Stimulated activated CD8-positive, alpha-beta memory T cell treated with anti-CD3 and anti-CD28 coated beads, Interleukin-4, amount 100 ng/mL, for 4 hours (primary cell): ENCODE measurements at places on chromosomes 5 and 9.
A peak's percentile ranks its signal among the peaks of the same experiment; 100 is the strongest.

DNA sequence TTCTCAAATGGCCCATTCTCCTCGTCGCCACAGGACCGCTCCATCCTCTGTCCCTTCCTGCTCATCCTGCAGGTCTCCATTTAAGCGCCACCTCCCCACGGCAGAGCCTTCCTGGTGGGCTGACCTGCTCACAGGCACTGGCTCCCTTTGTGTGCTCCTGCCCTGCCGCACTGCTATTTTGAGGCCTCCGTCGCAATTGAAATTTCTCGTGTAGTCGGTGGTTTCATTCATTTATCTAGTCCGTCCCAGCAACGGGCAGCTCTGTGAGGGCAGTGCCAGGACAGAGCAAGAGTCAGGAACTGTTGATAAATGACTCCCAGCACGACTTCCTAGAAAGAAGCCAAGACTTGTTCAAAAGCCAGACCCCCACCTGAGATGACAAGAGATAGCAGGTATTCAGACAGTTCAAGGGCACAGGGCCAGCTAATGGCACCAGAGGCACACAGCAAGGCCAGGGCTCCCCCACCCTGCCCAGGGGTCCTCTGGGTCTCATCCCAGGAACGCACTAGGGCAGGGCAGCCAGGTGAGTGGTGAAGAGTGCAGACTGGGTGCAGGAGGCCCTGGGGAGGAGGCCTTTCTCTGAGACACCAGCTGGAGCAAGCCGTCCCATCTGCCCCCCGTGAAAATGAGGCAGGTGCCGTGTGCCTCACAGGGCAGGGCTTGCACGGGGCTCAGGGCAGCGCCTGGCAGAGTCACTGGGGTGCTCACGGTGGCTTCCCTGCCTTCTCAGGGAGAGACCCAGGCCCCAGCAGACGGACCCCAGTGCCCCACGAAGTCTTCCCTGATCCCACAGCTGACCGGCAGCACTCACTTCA lies 36.9 kb downstream of the FAM78A start:
- DNase-seq: no peak

DNA sequence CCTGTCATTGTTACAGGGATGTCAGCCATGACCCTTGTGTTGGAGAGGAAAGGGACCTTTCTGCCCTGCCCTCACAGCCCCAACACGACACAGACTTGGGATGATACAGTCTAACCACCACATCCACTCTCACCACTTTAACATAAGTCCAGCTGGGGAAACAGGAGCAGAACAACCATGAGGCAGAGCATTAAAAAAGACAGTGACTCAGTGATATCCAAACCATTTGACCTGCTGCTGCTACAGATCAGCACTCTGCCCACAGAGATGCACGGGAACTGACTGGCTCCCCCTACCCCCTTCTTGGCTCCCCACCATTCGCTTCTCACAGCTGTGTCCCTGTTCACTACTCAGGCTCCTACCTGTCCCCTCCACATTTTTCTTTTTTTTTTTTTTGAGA lies 458.6 kb downstream of the ZNF608 start:
- no peak for DNase-seq

- no peak for DNase-seq
Measured at GRCh38 chr9:93004561-93004960, 53.9 kb upstream of the SUSD3 start.

DNA sequence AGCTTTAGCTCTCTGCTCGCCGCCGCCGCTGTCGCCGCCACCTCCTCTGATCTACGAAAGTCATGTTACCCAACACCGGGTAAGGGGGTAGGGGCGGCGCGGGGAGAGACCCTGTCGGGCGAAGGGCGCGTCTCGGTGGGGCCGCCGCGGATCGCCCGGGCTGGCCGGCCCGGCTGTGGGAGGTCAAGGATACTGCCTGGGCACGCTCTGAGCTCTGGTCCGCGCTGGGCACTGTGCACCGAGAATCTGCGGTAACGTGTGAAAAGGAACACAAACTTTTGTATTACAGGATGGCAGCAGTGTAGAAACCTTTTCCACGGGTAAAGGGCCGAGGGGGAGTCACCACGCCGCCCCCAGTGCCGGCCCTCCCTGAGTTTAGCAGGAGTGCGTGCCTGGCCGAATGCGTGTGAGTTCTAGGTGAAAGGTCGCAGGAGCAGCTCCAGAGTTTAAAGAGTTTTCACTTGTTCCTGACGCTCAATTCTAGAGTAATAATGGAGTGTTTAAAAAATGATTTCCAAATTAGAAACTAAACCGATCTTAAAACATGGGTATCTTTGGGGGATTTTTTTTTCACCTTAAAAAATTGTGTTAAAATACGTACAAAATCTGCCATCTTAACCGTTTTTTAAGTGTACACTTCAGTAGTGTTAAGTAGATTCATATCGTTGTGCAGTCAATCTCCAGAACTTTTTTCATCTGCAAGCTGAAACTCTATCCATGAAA lies at the start of gene HSDL2:
TSS of gene HSDL2 (plus strand) at position 7 of the 723 bp plus-strand sequence. CDS start at position 63, 56 bp downstream.
- peak; percentile 3 for DNase-seq

DNA sequence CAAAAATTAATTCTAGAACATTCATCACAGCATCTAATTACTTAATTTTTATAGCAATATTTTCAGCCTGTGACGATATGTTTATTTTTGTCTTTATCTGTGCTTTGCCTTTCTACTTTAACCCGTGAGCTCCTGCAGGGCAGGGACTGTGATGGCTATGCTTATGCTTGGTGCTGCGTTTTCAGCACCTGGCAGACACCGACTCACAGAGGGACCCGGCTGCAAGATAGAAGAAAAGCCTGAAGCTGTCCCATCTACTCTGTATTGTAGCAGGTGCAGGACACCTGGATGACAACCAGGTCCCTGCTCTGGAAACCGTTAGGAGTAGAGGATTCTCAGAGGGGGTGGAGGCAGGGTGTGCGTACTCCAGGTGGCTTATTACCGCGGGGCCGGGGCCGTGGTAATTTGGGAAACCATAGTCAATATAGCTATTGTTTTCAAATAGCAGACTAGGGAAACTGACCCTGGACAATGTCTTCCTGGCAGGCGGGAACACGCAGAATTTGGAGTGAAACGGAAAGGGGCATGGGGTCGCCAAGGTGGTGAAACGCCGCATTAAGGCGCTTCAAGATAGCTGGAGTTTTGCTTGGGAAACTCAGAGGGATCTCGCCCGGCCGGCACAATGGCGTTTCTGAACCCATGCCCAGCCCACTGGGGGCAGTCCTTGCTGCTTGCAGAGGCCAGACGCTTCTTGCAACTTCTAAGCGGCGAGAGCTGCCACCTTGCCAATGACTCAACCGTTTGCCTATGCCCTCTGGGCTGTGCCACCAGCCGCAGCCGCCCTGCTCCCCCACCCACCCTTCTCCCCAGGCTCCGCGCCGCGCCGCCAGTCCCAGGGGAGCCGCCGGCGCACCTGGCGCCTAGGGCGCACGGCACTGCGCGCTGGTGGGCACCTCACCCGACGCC lies 140.1 kb upstream of the PALM2AKAP2 start:
- no peak for DNase-seq

- no peak for DNase-seq
Measured at GRCh38 chr5:154419236-154419635, 26.6 kb upstream of the SAP30L start.

- DNase-seq: no peak
Measured at GRCh38 chr5:90598293-90598692, 39.7 kb downstream of the ADGRV1 start.

DNA sequence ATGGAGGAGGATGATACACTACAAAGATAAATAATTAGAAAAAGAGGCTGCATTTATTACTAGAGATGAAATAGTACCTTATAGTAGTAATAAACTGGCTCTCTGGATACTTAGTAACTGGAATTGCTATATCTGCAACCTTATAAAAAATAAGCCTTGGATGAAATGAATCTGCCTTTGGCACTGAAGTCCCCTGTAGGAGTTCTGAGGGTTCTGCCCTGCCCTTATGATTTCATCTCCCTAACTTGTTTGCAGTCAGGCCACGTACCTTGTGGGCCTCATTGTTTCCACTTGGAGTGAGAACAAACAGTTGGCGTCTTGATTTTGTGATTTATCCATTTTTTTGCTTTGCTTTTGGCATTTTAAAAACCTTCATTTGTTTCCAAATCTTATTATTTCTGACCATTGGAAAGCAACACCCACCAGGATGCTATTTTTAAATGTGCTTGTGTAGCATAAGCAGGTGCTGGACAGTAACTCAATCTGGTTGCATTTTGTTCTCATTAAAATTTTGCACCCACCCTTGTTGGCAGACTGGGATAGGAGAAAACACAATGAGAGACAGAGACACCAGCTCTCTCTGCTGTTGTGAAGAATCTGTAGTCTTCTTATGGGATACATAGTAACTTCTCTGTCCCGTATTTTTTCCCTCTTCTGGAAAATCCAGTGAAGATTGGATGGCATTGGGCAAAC lies 518.9 kb upstream of the SGCD start:
- DNase-seq: no peak

DNA sequence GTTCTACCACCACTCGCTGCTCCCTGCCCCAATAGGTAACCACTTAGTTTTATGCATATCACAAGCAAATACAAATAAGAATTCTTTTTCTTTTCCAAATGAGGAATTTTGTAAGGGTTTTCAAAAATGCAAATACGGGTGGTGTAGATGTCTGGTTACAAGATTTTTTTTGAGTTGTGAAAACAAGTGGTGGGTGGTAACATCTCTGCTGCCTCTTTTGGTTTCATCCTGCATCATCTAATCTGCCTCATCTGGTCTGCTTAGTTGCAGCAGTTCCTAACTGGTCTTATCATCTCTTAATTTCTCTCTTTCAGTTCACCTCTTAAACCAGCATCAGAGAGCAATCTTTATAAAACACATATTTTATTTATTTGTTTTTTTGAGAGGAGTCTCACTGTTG lies 5.3 kb downstream of the NFX1 start:
- no peak for DNase-seq

GRCh38 chr5:17374973-17375742 lies 122.9 kb upstream of the TAF11L2 start:
- DNase-seq: no peak

DNA sequence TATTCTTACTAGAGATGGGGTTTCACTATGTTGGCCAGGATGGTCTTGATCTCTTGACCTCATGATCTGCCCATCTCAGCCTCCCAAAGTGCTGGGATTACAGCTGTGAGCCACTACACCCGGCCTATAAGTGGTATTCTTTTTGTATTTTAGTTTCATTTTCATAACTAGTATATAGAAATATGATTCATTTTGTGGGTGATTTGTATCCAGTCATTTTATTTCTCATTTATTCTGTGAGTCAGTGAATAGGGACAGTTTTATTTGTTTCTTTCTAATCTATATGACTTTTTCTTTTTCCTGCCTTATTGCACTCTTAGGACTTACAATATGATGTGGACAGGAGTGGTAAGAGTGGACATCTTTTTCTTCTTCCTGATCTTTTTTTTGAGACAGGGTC lies 112.9 kb downstream of the AOPEP start:
- DNase-seq: no peak

- no peak for DNase-seq
Measured at GRCh38 chr5:163565931-163566608, 60.7 kb downstream of the MAT2B start.

DNA sequence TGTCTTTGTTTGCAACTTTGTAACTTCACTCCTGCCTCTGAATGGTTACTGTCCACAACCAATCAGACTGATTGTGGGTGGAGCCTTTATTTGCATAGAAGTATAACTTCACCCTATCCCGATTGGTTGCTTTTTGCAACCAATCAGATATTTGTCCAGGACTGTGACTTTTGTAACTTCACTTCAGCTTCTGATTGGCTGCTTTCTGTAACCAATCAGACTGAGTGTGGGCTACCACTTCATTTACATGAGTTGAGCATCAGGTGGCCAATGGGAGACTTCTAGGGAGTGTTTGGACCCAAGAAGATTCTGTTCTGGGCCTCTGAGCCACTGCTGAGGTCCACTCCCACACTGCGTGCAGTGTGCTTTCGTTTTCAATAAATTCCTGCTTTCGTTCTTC lies 1810.7 kb upstream of the CDH6 start:
- DNase-seq: no peak

- DNase-seq: no peak
Measured at GRCh38 chr5:7663808-7664207, 187.1 kb downstream of the CFAP90 start.

DNA sequence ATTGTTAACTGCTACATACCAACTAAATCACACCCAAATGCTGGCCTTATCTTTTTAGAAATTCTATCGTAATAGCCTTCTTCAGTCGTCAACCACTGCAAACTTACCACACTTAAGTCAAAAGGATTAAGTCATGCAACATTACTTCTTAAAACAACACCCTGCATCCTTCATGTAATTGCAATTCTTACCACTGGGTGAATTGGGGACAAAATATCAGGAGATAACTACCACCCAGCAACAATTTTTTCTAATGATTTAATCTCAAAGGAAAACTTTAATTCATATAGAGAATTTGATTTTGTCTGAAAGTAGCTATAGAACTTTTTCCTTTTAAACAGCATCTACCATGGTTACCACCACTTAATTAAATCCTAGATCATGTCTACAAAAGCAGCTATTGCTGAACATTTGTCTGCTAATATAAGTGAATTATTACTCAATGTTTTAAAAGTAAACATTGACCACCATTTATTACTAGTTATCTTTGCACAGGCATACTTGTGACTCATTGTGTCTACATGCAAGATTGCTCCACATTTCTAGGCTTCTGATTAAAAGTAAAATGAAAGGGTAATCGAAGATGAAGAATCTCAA lies 10.5 kb downstream of the MLLT3 start:
- no peak for DNase-seq

GRCh38 chr5:32445287-32445758 lies 783 bp upstream of the ZFR start:
- no peak for DNase-seq

DNA sequence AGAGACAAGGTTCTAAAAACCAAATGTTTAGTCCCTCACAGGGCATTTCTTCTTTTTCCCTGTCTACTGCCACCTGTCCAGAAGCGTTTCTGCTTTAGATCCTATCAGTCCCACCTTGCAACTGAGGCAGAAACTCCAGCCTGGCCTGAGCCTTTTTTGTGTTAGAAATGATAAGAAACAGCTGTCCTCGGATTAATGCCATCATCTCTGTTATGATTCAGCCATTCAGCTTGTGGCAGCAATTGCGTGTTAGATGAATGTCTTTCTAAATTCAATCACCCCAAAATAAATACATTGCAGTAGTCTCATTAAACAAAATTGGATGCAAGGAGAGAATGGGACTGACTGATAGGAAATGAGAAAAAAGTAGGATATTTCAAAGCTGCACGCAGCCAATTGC lies 28.3 kb upstream of the FRMPD1 start:
- DNase-seq: no peak

- no peak for DNase-seq
Measured at GRCh38 chr5:17748941-17749340, 114.7 kb downstream of the TAF11L14 start.

- DNase-seq: no peak
Measured at GRCh38 chr9:129485145-129485774, 135.6 kb downstream of the C9orf50 start.
